Stimulated activated CD4-positive, alpha-beta T cell treated with anti-CD3 and anti-CD28 coated beads, Interleukin-1b, Interleukin-23, amount 100 ng/mL, for 1 hour (primary cell): ENCODE measurements at places on chromosomes 11 and 22.

GRCh38 chr11:518463-519202, 11.6 kb upstream of the RNH1 start:
- DNase-seq: peak; percentile 86

- DNase-seq: no peak
Observed at GRCh38 chr11:110093407-110094297, 460 bp downstream of the ZC3H12C start.

- peak; percentile 98 for DNase-seq
Observed at GRCh38 chr22:39532215-39533073, at the start of gene RPS19BP1. Gene RPS19BP1 (minus strand): TSS chr22:39532748. CDS start chr22:39532738, 10 bp downstream.

DNA sequence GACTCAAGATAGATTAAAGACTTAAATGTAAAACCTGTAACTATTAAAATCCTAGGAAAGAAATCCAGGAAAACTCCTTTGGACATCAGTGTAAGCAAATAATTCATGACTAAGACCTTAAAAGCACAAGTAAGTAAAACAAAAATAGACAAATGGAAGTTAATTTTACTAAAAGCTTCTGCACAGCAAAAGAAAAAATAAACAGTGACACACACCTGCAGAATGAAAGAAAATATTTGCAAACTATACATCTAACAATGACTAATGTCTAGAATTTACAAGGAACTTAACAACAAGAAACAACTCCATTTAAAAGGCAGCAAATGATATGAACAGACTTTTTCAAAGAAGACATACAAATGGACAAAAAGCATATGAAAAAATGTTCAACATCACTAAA, 359.1 kb downstream of the LUZP2 start:
- DNase-seq: no peak

GRCh38 chr11:119739975-119740374, 11.0 kb upstream of the NECTIN1 start:
- DNase-seq: no peak
